ENCODE measurements at places on chromosomes 11 and 22. TPM values are rescaled to one million over a fixed set of nuclear protein-coding genes. Genes with fewer than 3 reads are reported as not detected.

- peak; percentile 64 for DNase-seq
Measured at GRCh38 chr11:2420502-2421225, 20.1 kb downstream of the TSSC4 start.

- no peak for DNase-seq
Measured at GRCh38 chr11:58864335-58864734, 19.8 kb upstream of the GLYATL2 start.

GRCh38 chr22:26127556-26127955 lies 41.7 kb upstream of the SEZ6L start:
- DNase-seq, result no peak

DNA sequence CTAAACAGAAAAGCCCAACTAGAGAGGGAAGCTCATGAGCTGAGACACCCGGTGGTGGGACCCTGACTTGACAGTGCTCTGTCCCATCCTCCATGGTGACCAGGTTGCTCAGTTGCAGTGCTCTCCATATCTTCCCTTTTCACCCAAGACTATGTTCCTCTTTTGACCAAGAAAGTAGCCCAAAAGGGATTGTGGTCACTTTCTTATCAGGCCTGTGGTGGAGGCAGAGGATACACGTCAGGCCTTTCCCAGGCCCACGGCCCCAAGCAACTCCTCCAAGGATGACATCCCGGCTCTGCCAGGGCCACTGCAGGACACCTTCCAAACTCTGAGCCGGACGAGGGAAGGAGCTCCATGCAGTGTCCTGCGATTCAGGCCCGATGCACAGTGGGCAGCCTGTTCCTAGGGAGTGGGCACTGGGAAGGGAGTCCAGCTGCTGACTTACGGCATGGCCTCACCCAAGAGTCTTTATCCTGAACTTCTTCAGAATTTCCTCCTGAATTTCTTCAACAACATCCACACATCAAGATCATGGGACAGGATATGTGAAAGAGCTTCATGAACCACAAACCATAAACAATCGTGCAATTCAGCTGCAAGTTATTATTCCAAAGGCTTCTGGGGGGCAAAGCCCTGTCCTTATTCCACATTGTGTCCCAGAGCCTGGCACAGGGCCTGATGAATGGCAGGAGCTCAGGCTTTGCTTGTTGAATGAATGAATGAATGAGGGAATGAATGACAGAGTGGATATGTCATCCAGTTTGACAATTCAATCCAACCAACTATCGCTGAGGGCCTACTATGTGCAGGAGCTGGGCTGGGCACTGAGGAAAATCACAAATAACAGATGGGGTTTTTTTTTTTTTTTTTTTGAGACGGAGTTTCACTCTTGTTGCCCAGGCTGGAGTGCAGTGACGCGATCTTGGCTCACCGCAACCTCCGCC lies 36.0 kb upstream of the MYH9 start:
- no peak for DNase-seq

- no peak for DNase-seq
Measured at GRCh38 chr22:30591191-30591587, 521 bp downstream of the PES1 start.

- DNase-seq, result no peak
Measured at GRCh38 chr11:11433960-11434359, 80.9 kb upstream of the CSNK2A3 start.

GRCh38 chr11:101169944-101170343 lies 40.3 kb upstream of the PGR start:
- DNase-seq, result no peak

- no peak for DNase-seq
Measured at GRCh38 chr11:122995526-122995925, 13.9 kb upstream of the BSX start.

- DNase-seq, result no peak
Measured at GRCh38 chr11:95556011-95556341, 233.6 kb downstream of the FAM76B start.

- no peak for DNase-seq
Measured at GRCh38 chr11:60931917-60932316, 7.7 kb downstream of the TMEM132A start.

GRCh38 chr11:134126217-134126822 lies 57.4 kb downstream of the JAM3 start:
- no peak for DNase-seq

DNA sequence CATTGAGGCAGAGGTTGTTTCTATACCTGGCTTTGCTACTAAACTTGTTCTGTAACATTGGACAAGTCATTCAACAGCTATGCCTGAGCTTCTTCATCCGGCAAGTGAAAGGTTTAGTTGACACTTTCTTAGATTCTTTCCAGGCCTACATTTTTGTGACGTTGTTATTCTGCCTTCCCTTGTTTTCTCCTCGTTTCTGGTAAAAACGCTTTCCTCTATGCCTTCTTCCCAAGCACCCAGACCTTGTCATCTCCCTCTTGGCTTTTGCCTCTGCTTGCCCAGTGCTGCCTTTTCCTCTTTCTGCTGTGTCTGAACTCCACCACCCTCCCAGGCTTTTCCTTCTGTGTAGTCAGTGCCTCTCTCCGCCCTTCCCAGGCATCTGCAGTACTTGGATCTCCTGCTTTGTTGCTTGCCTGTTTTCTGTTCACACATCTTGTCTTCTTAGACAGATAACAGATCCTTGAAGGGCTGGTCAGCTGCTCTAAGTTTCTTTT lies 1.4 kb upstream of the AMOTL1 start:
- DNase-seq, result no peak

DNA sequence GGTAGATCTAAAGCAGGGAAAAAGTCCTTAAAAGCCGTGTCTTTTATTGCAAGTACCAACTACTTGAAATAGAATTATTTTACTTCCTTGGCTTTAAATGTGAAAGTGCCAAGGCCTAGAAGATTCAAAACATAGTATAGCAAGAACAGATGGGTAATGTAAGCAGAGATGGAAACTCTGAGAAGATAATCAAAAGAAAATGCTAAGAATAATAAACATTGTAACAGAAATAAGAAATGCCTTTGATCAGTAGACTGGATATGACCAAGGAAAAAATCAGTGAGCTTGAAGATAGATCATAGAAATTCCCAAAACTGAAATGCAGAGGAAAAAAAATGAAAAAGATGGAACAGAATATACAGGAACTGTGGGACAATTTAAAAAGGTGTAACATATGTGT lies 113.1 kb downstream of the BLID start:
- DNase-seq, result no peak

DNA sequence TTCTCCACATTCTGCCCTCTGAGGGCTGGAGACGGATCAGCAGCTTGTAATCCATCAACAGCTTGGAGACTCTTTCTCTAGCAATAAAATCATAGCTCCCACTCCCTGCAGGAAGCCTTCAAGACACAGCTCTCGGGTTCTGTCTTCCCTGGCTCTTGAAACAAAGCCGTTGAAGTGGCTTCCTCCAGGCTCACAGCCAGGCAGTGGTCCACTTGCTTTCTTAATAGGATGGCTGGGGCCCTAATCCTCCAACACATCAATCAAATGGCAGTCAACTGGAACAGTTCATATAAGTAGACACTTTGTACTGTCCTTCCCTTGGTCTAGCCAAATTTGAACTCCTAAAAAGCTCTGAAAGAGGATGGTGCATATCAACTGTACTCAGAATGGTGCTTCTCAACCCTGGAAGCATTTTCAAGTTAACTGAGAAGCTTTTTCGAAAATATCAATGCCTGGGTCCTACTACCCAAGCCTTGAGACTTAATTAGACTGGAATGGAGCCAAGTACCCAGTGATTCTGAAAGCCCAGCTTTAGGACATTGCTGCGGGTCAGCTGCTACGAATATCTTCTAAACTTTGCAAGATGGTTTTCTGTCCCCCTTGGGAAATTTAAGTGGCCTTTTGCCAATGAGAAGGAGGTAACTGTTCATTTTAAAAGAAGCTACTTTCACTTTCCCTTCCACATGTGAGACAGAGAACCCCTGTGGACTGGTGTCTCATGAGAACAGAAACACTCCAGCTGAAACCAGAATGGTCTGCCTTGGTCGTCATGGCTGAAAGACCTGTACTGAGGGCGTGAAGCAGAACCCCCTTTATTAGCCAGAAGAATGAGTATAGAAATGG lies 74.7 kb downstream of the SC5D start:
- no peak for DNase-seq

GRCh38 chr11:3894128-3894731 lies 38.8 kb downstream of the STIM1 start:
- DNase-seq, result no peak

- DNase-seq, result no peak
Measured at GRCh38 chr11:64204464-64204989, 2.0 kb upstream of the FERMT3 start.

DNA sequence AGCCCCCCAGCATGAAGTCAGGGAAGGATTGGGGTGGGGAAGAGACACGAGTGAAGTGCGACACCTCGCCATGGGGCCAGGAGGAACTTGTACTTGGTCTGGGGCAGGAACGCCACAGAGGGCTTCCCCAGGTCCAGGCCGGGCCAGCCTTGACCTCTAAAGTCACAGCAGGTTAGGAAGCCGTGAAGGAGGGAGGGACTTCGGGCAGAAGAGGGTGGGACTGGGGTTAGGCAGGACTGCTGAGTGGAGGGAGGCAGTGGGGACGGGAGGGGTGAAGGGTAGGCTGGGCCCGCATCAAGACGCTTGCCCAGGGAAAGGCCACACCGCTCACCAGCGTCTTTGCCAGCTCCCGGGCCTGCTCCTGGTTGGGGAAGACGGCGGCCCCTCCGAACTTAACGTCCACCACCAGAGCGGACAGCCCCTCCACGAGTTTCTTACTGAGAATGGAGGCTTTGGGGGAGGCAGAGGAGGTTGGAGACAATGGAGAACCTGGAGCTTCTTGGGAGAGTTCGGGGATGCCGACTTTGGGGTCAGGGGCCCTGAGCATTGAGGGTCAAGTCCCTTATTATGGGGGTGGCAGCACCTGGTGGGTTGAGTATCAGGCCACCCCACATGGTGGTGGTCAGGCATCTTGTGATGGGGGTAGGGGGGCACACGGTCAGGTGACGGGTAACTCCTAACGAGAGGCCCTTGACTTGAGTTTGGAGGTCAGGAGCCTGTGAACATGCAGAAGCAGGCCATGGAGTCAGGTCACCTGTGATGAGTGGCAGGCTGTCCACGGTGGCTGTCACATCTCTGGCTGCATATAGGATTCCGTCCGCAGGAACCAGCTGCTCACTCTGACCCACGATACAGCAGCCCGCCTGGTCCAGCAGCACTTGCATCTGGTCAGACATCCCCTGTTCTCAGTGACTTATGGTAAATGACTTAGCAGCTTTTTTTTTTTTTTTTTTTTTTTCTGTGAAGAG lies 1.7 kb upstream of the SCO2 start:
- no peak for DNase-seq

GRCh38 chr11:79100093-79100910 lies 340.5 kb downstream of the TENM4 start:
- no peak for DNase-seq

GRCh38 chr11:34425360-34425759 lies 13.4 kb upstream of the CAT start:
- no peak for DNase-seq

- DNase-seq, result no peak
Measured at GRCh38 chr11:18650353-18650752, 16.2 kb upstream of the SPTY2D1 start.

- no peak for DNase-seq
Measured at GRCh38 chr11:19628018-19628417, 84.6 kb upstream of the NAV2 start.

Gene LGALS12
- total RNA-seq, result 2.3 TPM

Gene MB
- total RNA-seq, result not detected

Gene KCTD14
- 8.9 TPM for total RNA-seq

Gene ARSA
- total RNA-seq, result 37.1 TPM

Gene CHADL
- total RNA-seq, result 3.1 TPM

Gene OR10A2
- not detected for total RNA-seq

Gene CHST1
- 0.31 TPM for total RNA-seq

Gene KDELR3
- total RNA-seq, result 5.7 TPM

Gene OR2D2
- total RNA-seq, result 0.53 TPM

Gene TIMP3
- 3.2 TPM for total RNA-seq

Gene OLFML1
- not detected for total RNA-seq

Gene CLMP
- total RNA-seq, result 4.0 TPM

Gene DUSP8
- 15.9 TPM for total RNA-seq

Gene XRCC6
- 262 TPM for total RNA-seq

Gene TAGLN
- 41.4 TPM for total RNA-seq

Gene BAIAP2L2
- total RNA-seq, result 7.0 TPM

Gene NOX4
- total RNA-seq, result 7.9 TPM

Gene ADORA2A
- 6.4 TPM for total RNA-seq

Gene RBMXL2
- not detected for total RNA-seq

Data from progenitor cell of endocrine pancreas (in vitro differentiated cells).